ENCODE measurements at places on chromosomes 13 and 19.

- DNase-seq = no peak
These were observed 755 bp upstream of the RAB3A start for GRCh38 chr19:18204394-18205199.

DNA sequence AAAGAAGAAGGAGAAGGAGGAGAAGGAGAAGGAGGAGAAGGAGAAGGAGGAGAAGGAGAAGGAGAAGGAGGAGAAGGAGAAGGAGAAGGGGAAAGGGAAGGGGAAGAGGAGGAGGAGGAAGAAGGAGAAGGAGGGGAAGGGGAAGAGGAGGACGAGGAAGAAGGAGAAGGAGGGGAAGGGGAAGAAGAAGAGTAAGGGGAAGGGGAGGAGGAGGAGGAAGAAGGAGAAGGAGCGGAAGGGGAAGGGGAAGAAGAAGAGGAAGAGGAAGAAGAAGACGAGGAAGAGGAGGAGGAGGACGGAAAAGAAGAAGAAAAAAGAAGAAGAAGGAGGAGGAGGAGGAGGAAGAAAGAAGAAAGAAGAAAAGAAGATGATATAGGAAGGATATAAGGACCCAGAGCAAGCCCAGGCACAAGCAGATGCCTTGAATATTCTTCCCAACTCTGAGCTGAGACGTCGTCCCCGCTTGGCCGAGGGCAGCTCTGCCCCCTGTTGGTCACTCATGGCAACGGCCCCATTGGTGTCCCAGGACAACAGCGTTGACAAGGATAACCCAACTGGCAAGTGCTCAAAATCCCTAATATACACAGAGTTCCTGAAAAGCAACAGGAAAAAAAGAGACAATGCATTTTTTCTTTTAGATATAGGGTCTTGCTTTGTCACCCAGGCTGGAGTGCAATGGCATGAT is 30.6 kb upstream of the IGSF23 start:
- no peak for DNase-seq

DNA sequence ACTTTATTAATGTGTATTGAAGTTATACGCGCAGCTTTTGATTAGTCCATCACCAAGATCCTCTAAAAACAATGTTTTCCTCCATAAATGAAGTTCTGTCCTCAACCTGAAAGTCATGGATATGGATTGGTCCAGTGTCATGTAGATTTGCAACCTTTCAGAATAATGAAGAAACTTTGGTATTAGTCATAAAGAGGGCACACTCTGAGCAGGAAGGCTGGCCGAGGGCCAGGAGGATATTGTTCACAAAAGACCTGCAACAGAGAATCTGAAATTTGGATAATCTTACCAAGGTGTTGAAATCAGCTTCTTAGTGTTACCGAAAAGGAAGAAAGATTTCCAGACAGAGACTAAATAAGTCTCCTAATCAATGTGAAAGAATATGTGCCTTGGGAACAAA is 20.7 kb downstream of the CLDN10 start:
- DNase-seq = no peak

DNA sequence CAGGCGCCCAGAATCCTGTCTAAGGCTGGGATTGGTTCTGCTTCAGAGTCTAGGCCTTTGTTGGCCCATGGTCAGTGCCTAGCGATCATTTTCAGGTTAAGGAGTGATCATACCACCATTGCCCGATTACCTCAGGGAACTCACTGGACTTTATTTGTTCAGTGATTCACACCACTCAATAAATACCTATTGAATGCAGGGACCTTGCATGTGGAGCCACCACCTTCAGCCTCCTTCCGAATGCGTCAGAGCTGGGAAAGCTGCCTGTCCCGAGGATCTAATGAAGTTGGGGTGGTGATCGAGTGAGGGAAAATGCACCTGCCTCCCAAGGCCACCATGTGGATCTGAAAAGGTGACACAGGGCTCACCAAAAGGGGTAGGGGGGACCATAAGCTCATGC is 40.0 kb upstream of the POU2F2 start:
- no peak for DNase-seq

- DNase-seq = no peak
These were observed 23.7 kb upstream of the SEMA6B start for GRCh38 chr19:4582980-4583842.

DNA sequence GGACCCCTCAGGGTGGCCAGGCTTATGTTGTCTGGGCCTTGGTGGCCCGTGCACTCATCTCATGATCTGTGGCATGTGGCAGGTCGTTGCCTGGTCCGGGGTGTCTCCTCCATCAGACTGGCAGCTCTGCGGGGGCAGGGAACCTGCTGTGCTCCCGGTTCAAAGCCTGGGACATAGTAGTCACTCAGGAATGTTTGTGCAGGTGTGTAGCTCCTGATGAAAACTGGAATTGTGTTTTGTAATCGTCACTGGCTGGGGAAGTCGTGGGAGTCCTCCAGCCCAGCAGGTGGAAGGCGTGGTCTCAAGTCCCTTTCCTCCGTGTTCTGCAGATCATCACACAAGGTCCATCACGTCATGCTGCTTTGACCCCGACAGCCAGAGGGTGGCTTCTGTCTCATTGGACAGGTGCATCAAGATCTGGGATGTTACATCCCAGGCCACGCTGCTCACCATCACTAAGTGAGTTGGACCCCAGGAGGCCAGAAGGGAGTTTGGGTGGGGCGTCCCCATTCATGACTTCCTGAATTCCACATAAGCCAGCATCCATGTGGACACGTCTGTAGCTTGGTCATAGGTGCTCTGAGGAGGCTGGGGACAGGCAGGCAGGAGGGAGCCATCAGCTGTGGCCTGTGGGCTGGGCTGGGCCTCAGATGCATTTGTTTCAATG is 19.1 kb downstream of the WDR88 start:
- no peak for DNase-seq

GRCh38 chr19:32852216-32852615 is 17.4 kb downstream of the SLC7A9 start:
- no peak for DNase-seq

GRCh38 chr13:113667771-113668490 is 912 bp downstream of the GRK1 start:
- no peak for DNase-seq

DNA sequence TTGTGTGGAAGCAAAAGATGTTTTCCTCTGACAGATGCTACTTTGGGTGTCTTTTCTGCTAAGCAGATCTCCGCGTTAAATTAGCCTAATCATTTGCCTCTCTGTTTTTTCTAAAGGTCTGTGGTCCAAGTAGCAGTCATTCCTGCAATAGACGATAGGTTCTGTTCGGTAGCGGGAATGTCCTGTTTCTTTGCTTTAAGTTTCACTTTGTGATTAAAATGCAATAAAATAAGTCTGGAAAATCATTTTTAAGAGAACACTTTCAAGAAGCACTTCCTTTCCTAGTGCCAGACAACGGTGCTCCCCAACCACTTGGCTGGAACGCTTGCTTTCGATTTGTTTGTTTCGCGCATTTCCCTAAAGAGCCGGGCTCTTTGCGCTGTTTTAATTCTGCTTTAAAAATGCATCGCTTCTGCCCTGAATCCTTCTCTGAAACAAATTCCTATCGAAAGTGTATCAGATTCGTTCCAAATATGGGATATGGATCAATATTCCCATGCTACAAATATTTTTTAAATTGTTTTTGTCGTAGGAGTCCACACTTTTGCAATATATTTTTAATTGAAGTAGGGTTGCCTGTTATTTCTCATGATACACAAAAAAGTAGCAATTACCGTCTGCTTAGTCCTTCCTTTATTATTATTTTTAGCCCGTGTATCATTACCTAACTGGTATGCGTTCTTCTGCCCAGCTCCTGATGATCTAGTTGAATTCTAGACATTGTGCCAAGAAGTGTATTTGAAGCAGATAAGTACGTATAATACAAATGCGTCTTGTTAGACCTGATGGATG is 14.2 kb downstream of the ZIC2 start:
- no peak for DNase-seq

DNA sequence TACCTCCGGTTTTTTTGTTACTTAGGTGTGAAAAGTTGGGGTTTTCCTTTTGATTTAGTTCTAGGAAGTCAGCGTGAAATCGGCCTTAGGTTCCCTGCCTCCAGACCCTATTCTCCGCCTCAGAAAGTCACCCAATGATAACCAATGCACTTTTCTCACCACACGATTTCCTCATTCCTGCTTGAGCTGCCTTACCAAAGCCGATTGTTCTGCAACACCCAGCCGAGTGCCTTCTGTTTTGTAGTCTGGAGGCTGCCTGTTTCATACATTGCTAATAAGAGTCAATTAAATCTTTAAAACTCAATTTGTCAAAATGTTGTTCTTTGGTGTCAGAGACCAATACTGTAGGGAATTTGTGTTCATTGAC is 39.7 kb downstream of the GJA3 start:
- DNase-seq = no peak

- DNase-seq = peak; percentile 24
These were observed 1.0 kb downstream of the PRMT1 start for GRCh38 chr19:49677901-49678674.

DNA sequence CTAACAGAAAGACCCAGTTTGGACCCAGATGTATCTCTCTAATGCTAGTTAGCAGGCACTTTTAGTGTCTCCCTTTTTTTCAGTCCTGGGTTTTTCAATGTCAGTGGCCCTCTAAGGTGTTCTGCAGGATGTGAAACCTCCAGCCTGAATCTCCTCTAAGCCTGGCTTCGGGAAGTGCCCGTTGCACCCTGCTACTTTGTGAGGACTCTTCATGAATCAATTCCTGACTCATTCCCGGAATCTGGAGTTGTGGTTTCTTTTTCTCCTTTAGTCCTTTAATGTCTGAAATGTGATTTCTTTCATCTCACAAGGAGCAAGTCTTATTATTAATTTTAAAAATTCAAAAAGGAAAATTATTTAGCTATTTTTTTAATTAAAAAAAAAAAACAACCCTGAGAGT is 116.0 kb downstream of the ZNF536 start:
- DNase-seq = no peak

DNA sequence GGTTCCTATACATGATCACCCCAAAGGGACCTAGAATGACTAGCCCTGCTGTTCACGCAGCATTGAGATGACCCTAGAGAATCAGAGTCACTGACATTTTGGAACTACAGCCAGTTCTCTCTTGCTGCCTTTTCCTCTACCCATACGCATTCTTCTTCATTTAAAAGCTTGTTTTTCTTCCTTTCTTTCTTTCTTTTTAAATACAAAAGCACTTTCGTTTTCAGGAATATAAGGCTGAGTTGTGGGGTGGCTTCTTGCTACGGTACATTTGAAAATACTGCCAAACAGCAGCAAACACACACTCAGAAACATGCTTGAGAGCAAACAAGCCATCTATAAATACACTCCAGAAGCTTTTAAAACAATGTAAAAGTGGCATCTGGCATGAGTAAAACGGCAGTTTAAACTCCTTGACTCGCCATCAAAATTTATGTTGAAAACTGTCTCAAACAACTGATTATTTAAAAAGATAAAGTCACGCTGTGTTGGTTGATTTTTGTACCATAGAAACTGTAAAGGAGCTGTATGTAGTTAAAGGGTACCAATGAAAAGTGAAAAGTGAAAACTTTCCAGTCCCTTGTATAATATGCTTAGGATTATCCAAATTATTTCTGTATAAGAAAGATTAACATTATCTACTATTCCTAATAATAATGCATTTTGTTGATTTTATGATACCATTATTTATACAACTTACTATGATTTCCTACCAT is 95.6 kb downstream of the PCDH9 start:
- DNase-seq = no peak

DNA sequence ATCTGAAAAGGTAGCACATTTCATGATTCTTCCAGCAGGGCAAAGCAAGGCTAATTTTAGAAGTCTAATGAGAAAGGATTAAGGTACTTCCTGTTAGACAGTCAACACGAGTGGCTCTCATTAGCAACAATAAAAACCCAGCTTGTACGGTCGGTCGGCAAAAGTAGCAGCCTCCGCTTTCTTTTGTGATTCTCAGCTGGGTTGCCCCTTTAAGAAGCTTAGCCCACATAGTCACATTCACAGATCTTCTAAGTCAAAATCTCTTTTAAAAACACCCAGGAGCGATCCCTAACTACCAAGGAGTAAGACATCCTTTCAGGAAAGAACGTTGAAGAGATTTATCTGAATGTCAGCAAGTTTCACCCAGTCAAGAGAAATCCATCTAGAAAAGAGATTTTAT is 684.8 kb downstream of the DIAPH3 start:
- DNase-seq = no peak

All from NCI-H524 treated with DMSO at 0.1 percent for 48 hours (cell line).